Thyroid gland (tissue), 4 donors: ENCODE measurements at places on chromosomes 6 and 20. TPM values are rescaled to one million over a fixed set of nuclear protein-coding genes. Genes with fewer than 3 reads are reported as not detected.

The EPPIN gene
- 0.45 TPM for total RNA-seq

The CD24 gene
- 2,748 TPM for total RNA-seq

The BCL2L1 gene
- total RNA-seq: 111 TPM

The TASP1 gene
- total RNA-seq: 23.4 TPM

The HLA-DRA gene
- 53.0 TPM for total RNA-seq

The PRSS16 gene
- 28.9 TPM for total RNA-seq

The PI3 gene
- total RNA-seq: not detected

The RAD21L1 gene
- total RNA-seq: not detected

DNA sequence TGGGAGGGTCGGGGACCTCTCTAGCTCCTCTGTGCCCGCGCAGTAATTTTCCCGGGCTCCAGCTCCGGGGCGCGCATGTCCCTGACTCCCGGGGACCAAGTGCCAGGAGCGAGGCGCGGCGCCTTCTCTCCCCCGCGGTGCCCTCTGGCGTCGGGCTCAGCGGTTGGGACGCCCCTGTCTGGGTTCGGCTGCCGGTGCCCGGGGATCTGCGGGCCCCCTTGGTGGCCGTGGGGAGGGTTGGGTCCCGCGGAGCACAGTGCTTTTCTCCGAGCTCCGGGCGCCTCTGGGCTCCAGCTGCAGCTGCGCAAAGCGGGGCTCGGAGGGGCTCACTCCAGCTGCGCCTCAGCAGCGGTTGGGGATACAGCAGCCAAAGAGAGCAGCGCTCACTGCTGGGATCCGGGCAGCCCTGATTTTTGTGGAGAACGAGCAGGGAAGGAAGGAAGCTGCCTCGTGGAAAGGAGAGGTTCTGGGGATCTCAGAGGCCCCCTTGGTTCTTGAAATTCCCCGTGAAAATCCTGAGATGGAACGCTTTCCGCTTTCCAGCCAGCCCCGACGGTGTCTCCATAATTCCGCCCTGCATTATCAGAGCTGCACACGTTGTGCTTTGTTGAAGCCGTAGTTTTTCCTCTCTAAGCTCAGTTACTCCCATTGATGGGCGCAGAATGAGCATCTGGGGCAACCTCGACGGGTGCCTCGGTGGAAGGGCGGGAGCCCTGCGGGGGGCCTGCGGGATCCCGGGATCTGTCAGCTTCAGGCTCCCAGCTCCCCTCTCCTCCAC lies 861 bp downstream of the PPP1R14C start:
- DNase-seq: peak; percentile 43

DNA sequence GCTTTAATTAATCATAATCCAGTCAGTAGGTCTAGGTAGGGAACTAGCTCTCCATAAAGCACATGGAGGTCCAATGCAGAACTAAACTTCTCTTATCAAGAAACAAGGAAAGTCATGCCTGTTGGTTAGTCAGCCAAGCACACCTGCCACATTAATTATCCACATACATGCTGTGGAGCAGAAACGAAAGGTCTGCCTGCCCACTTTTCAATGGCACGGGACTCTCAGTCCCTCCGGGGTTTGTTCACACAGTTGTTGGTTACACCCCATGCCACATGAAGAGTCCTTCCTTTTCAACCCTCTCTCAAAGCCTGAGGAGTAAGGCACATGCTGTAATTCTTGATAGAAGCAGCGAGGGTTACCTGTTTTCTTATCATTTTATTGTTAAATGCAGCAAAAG lies 1096.4 kb upstream of the MAP3K7 start:
- no peak for DNase-seq

DNA sequence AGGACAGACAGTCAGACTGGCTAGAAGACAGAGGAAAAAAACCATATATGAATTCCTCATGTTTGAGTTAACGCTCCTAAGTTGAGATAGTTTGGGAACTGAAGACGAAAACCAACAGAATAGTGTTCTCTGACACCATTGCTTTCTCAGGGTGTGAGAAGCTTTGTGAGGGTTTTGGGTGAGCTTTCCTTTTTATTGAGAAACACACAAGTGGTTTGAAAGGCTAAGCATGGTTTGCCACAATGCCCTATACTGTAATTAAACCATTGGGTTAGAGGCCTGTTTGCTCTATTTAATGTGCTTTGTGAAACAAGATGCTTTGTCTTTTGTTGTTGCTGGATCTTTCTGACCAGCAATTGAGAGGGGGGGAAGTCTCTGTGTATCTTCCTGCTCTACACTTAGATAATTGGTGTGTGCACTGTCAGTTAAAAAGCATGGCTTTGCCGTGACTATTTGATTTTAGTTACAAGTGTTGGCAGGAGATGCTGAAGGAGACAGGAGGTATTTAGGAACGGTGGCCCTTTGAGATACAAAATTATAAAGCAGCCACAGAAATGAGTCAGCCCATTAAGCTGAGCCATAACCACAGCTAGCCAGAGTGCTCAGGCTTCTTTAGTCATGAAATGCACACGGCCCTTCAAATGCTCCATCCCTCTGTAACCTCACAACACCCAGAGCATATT lies 273.0 kb upstream of the PREP start:
- no peak for DNase-seq

GRCh38 chr6:55536391-55536956 lies 42.5 kb downstream of the HMGCLL1 start:
- DNase-seq: no peak

- DNase-seq: no peak
Observed at GRCh38 chr6:24566020-24566767, 71.4 kb downstream of the ALDH5A1 start.

DNA sequence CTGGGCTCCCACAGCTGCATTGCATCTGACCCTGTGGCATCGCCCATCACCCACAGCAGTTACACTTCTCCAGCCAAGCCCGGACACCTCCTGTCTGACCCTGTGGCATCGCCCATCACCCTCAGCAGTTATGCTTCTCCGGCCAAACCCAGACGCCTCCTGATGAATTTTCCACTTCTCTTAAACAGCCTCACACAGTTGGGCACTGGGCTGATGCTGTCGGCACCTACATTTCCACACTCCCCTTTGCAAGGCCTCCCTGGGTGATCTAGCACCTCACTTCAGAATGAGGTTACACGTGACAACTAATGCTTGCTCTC lies 175.2 kb upstream of the ARID1B start:
- no peak for DNase-seq

DNA sequence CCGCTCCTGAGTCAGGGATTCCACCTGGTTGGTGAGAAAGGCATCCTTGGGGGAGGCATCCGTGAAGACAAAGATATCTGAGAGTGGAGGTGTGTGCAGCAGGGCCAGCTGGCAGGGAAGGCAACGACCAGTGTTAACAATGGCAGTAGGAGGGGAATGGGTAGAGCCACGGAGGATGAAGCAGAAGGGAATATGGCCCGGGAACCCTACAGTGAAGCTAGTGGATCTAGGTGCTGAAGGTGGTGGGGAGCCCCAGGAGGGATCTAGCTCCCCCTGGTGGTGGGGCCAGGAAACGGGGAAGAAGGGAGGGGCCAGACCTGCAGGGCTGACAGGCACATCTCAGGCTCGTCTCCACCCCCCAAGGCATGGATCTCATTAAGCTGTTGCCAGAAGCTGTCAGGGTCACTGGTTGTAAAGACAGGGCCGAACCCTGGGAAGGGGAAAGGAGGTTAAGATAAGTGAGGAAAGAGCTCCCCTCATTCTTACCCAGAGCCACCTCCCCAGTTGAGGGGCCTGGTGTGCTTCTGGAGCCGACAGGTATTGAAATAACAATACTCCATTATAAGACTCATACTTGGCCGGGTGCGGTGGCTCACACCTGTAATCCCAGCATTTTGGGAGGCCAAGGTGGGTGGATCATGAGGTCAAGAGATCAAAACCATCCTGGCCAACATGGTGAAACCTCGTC lies 7.3 kb downstream of the VWA7 start:
- DNase-seq: peak; percentile 50

DNA sequence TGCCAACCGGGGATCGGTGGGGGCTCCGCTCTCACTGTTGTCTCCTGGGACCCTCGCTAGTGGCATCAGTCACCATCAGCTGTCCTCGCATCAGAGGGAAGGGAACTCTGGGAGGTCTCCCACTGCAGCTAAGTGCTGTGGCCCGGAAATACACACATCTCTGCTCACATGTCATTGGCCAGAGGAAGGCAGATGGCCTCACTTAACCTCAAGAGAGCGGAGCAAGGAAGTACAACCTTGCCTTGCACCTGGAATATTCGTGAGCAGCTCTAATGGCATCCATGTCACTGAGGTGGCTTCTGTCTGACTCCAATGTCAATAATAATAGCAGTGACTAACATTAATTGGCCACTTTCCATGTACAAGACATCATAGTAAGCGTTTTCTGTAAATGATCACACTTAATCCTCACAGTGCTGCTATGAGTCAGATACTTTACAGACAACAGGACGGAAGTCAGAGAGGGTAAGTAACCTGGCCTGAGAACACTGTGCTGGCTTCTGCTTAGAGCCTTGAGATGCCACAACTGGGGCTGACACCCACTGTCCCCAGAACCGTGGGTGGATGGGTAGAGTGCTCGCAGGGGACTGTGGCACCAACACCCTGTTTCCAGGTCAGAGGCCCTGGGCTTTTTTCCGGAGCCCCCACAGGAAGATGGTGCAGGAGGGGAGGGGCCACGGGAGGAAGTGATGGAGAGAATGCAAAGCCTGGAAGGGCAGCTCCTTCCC lies 6.0 kb downstream of the LHFPL5 start:
- no peak for DNase-seq

- peak; percentile 11 for DNase-seq
Observed at GRCh38 chr6:105835373-105835772, 250.8 kb upstream of the PRDM1 start.

DNA sequence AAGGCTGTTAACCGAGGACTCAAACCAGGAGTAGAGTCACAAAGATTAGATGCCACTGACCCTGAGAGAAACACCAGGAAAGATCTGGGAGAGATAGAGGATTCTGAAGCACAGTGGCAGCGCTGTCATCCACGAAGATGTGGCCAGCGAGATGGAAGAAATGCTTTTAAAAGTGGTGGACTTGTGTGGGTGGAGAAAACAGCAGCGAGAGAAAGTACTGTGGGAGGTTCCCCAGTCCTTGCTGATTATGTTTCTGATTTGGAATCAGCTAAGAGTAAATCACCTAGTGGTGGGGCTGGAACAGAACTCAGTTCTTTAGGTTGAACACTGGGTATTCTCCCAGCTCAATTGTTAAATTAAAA lies 435 bp upstream of the ZNF322 start:
- DNase-seq: no peak

DNA sequence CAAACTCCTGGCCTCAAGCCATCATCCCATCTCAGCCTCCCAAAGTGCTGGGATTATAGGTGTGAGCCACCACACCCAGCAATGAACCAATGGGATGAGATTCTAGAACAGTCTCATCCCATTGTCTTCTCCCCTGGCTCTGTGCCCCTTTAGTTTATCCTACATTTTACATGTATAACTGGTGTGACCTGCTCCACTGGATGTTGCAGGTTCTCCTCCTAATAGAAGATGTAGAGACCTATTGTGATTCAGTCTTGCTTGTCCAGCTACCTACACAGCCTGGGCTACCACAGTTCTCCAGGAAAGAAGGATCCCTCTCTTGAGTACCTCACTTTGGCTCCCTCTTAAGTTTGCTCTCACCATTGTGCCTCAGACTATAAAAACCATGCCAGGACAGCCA lies 2.0 kb upstream of the FKBPL start:
- no peak for DNase-seq

DNA sequence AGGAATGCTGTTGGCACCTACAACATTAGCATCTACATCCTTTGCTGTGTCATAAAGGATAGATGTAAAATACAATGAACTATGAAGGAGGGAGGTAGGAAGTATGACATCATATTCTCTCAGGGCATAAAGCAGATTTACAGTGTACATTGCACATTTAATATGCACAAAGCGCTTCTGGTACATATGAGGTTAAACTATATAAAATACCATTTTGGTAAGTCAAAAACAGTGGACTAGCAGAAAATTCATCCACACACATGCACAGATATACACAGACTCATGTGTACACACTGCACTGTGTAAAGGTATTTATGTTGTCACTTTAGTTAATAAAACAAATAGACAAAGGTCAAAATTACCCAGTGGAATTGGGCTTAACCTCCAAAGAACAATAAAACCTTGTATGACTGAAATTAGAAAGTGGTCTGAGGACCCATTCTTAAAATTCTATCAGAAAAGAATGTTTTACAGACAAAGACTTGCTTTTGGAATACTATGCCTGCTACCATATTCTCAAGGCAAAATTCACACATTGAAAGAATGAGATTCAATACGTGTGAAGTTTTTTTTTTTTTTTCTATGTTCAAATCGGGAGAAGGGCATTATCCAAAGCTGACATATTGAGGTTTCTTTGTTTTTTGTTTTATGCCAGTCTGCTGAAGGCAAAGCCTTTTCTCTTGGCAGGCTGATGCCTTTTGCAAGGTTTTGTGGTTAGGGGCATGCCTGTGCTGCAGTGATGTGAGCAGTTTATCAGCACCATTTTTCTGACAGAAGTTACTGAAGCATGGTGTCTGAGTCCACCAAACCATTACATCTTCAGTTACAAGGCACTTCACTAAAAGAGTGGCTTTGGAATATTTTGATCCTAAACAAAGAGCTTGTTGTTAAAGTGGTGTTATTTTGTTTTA lies 199.0 kb downstream of the PLCB1 start:
- DNase-seq: peak; percentile 52

- DNase-seq: no peak
Observed at GRCh38 chr6:7996538-7997111, 67.6 kb downstream of the BLOC1S5 start.

DNA sequence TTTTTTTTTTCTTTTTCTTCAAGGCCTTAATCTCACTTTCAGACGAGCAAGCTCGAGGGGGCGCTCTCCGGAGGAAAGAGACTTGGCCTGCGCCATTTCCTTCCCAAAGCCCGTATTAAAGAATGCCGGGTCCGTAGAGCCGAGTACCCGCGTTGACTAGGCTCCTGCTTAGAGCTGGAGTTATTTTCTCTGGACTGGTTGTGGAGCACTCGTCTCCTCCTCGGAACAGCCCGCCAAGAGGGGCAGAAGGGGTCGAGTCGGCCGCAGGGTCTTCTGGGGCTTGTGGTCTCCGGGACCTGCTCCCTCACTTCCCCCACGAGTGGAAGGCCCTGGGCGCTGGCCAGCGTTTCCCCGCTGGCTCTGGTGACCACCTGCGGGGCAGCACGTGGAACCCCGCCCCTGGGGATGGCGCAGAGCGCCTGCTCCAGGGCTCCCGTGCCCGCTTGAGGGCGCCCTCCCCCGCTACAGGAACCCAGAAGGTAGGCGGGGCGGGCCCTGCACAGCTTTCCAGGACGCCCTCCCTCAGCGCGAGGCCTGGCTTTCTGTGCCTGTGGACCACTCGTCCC lies 2.7 kb upstream of the MEI4 start:
- DNase-seq: peak; percentile 87

GRCh38 chr6:106534564-106534982 lies 94.7 kb downstream of the RTN4IP1 start:
- no peak for DNase-seq

DNA sequence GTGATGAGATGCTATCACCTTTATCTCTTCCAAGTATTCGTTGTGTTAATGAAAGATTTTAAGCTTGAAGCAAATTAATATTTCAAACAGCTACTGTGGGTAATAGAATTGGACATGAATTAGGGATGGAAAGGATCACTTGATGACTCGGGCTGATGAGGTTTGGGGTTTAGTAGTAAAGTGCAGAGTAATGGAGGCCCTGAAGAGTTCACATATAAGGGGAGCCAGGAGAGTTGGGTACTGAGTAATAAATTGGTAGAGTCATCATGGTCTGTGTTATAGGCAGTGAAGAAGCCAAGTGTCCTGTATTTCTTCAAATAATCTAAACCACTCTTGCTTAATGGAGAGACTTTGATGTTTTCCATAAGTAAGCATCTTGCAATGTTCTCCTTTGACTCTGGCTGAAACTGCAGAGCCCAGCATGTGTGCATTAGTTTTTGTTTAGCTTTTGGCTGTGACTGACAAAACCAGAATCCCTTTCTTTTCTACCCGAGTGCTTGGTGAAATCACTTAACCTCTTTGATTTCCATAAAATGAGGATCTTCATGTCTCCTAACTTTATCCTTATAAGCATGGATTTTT lies 57.6 kb downstream of the L3MBTL3 start:
- no peak for DNase-seq
